Activated CD4-positive, CD25-positive, alpha-beta regulatory T cell (primary cell): ENCODE measurements at places on chromosomes 2 and 18.
A peak's percentile ranks its signal among the peaks of the same experiment; 100 is the strongest.

DNA sequence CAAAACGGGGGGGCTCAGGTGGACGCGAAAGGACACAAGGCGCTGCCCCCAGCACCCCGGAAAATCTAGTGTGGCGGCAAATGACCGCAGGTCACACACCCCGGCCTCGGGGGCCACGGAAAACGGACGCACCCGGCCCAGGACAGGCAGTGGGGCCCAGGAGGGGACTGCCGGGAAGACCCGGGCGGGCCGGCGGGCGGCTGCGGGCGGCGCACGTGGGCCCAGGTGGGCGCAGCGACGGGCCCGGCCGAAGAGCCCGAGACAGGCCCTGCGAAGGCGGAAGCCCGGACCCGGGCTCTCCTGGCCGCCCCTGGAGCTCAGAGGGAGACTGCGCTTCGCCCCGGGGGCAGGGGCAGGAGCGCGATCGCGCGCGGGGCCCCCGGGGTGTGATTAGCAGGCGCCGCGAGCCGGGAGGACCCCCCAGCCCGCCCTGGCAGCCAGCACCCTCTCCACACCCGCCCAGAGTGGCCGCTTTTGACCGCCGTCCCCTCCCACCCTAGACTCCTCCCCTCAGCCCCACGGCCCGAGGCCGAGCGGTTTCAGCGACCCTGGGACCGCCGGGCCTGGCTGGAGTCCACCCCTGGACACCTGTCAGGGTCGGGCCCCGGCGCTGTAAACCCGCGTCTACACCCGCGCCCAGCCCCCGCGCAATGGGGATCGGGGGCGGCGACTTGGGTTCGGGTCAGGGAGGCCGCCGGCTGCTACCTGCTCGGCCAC lies 773 bp downstream of the MBP start:
- peak; percentile 42 for DNase-seq

DNA sequence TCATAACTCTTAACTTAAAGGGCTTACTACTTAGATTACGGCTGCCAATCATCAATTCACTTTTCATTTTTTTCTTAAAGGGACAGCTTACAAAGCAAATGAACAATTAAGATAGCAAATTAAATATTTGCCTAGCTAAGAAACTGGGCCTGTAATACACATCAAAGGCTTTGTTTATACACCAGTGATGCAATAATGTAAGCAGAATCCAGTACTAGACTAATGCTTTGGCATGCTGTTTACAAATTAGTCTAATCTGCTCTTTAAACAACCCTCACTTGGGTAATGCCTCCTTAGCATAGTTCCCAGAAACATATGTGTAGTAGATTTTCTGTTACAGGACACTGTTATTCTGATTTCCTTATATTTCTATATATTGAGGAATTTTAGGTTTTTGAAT lies 105.8 kb downstream of the ARHGAP28 start:
- DNase-seq: no peak

GRCh38 chr2:76862901-76863300 lies 659.3 kb downstream of the LRRTM4 start:
- DNase-seq: no peak

DNA sequence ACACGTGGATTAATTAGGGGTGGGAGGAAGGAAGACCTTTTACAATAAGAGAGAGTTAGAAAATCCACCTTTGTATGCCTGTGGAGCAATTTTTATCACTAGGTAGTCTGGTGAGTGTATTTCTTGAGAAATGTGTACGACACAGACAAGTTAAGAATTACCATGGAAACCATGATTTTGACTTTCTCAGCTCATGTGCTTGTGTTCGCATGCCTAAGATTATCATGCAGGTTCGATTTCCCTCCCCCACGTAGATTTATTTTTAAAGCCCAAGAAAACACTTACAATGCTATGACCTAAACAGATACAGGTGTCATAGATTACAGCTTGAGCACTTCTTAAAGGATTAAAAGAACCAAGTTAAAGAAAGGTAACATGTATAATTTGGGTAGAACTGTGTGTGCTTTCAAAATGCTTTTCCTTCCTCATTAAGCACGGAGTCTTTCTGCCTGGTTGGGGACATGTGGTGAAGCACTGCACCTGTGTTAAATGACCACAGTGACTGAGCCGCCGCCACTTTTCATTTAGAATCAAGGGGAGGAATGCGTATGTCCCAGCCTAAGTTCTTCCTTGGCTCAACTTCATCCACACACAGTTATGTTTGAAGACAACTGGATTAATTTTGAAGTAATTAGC lies 16.6 kb downstream of the SERTAD2 start:
- DNase-seq: no peak

GRCh38 chr2:65465857-65466256 lies 33.5 kb upstream of the SPRED2 start:
- DNase-seq: no peak

DNA sequence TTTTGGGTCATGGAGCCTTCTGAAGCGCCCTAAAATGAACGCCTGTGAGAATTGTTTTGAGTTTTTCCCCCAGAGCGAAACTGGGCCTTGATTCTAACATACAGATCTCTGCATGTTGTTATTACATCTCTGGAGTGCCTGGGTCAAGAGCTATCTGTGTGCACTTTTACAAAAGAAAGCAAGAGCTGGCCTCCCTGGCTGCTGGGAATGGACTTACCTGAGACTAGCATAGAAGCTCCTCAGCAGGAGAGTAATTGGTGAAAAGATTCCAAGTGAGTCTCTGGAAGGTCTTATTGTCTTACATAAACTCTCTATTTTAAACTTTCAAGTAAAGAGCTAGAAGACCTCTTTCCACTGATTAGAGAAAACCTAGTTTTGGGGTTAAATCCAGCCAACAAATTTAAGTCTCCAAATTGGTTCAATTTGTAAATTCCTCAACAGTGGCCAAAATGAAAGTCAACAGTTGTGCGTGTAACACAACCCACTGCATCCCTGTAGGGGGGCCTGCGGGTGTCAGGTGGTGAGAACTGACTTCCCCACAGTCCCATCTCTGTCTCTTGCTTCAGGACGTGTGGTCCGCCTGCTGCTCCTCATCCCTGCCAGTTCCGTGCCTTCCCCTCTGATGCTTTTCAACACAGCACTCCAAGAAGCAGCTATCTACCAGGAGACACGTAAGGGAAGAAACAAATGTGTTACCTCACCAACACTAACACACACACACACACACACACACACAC lies 206.1 kb downstream of the SH3BP4 start:
- DNase-seq: no peak

DNA sequence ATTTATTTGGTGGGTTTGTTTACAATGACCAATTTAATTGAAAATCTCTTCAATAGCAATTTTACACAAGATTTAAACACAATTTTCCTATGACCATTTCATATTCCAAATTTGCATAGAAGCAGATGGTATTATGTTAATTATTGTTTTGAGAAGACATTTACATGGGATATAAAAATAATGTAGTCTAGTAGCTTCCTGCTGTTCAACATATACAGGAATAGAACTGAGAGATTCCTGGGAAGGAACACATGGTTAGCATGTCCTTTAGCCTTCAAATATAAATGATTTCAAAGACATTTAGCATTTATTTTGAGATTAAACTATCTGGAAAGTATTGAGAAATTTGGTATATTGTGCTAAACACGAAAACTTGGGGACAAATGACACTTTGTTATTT lies 129.6 kb downstream of the KCNE4 start:
- DNase-seq: no peak

GRCh38 chr2:43008388-43008787 lies 216.0 kb upstream of the HAAO start:
- DNase-seq: no peak

GRCh38 chr18:27843783-27844777 lies 332.9 kb downstream of the CDH2 start:
- no peak for DNase-seq

DNA sequence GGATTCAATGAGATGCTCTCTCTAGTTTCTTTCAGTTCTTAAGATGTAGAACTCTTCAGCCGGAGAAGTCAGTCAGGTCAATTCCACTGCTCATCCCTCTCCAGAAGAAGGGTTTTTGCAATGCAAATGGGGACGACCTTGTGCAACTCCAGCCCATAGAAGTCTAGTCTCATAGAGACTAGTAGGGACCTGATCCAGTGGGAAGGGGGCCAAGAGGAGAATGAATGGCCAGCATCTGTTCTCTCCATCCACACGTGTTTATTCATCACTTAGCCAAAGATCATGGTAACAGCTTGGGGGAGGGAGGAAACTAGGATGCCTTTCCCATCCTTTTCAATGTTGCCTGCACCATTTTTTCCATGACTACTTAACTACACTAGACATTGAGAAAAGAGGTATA lies 120.2 kb downstream of the LAMA3 start:
- no peak for DNase-seq

GRCh38 chr2:152464851-152465470 lies 130.0 kb downstream of the FMNL2 start:
- DNase-seq: no peak

GRCh38 chr2:239753401-239753837 lies 271.7 kb downstream of the NDUFA10 start:
- no peak for DNase-seq

DNA sequence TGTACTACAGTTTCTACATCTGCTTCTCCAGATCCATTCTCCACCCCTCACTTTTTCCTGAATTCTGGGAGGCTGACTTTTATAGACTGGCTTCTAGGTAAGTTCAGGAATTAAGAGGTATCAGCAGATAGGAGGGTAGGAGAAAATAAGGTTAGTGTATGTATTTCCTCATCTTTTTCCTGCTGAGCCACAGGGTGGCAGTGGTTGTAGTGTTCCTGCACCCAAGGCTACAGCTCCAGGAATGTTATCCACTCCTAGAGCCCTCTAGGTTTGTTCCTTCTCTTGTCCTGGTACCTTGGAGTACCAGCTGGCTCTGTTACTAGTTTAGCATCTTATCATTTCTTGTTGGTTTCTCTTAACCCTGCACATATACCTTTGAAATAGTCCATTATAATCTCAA lies 40.7 kb upstream of the C2orf66 start:
- DNase-seq: no peak

DNA sequence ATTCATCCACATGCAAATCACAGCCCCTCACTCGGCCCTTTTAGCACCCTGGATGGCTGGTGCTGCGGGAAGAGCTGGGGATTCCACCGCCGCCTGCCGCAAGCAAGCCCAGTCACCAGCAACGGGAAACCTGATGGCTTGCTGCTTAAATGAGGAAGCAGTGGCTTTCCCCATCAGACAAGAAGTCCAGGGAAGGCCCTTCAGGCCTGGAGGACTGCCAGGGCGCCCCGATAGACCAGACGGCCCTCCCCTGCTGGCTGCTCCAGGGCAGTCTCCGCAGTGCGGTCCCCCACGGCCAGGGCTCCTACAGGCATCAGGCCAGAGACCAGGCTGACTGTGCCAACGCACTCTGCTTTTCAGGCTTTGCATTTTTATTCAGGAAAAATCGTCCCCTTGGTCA lies 439.1 kb downstream of the EIPR1 start:
- DNase-seq: no peak

DNA sequence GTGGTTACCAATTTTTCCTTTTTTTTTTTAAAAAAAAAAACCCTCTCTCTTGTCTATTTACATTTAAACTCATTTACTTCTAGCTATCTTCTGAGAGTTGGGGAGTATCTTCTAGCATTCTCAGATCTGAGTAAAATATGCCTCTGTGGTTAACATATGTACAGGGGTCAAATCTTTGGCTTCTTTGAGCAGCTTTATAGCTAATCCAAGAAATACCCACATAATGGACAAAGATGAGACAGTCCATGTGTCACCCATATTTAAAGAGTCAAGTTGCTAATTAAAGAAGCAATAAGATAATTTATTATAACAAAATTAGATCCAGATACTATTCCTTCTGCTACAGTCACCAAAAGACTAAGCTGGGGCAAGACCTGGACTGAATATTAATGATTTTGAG lies 139.0 kb upstream of the HNRNPA3 start:
- no peak for DNase-seq

- DNase-seq: no peak
Measured at GRCh38 chr2:150135223-150135883, 352.1 kb downstream of the RND3 start.

DNA sequence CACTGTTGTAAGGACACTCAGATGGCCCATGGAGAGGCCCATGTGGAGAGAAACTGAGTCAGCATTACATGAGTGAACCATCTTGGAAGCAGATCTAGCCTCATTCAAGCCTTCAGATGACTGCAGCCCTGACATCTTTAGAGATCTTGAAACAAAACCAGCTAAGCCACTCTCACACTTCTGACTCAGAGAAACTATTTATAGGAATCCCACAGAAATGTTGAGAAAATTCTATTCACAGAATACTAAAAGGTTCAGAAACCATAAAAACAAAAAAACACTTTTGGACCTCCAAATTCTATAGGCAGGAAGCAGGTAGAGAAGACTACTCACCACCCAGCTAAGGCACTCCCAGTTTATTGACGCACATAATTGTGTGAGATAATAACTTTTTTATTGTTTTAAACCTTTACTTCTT lies 8.7 kb downstream of the TMEM169 start:
- no peak for DNase-seq

- DNase-seq: no peak
Measured at GRCh38 chr2:241858206-241859016, at the start of gene PDCD1. Gene PDCD1, minus strand, starts transcription at chr2:241858894. Its CDS starts 56 bp downstream, at chr2:241858838.

DNA sequence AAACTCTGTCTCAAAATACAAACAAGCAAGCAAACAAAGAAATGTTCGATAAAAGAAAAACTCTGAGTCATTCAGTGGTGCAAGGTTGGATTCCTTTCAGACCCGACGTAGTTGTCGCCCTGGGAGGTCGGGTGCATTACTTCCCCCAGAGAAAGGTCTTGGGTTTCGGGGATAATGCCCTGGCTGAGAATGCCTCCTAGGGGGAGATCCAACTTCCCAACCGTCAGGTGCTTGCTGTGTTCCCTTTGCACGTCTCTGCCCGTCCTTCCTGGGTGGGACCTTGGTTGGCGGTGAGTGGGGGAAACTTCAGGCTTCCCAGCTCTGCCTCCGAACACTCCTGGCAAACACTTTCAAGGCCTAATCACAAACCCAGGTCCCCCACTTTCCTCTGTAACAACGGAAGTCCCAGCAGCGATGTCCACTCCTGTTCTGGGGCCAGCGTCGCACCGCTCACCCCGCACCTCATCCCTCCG lies 609 bp downstream of the TPGS2 start:
- peak; percentile 1 for DNase-seq

- DNase-seq: no peak
Measured at GRCh38 chr2:230269715-230270114, 44.2 kb downstream of the SP140 start.

DNA sequence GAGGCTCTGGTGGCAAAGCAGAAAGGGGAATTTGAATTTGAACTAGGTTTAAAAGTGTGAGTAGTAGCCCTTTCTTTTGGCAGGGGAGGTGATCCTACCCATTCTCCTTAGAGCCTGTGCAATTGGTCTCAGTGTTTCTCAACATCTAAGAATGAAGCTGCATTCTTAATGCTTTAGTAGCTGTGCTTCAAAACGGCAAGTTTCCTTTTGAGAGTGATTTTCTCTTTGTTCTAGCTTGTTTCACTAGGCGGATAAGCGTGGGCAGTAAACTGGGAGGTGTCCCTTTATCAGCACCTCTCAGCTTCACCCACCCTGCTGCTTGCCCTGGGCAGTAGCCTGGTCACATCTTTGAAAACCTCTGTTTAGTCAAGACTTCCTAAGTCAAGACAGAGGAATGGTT lies 6.7 kb downstream of the CRIM1 start:
- DNase-seq: no peak
